Thoracic aorta endothelial cell (primary cell): ENCODE measurements at places on chromosomes 5 and 9. TPM values are rescaled to one million over a fixed set of nuclear protein-coding genes. Genes with fewer than 3 reads are reported as not detected.

Gene DEPDC1B
- total RNA-seq = 22.3 and 32.4 TPM in 2 replicates

Gene SAXO1
- under 0.01 TPM in 1 of 2 replicates, not detected in the other for total RNA-seq

Gene FOXD4L3
- 0.27 TPM in 1 of 2 replicates, not detected in the other for total RNA-seq

Gene SLC36A3
- not detected in 2 replicates for total RNA-seq

Gene CEL
- 0.14 and 0.53 TPM in 2 replicates for total RNA-seq

Gene HRH2
- 1.7 TPM in 1 of 2 replicates, not detected in the other for total RNA-seq

Gene TAF1L
- total RNA-seq = under 0.01 TPM in 1 of 2 replicates, not detected in the other

Gene INSL6
- not detected in 2 replicates for total RNA-seq

Gene IRGM
- total RNA-seq = not detected in 2 replicates

Gene OR13C9
- total RNA-seq = not detected in 2 replicates

Gene TMEM8B
- 0.53 and 0.65 TPM in 2 replicates for total RNA-seq
